Large intestine (tissue), 12 donors: ENCODE measurements at places on chromosomes 7 and 10. TPM values are rescaled to one million over a fixed set of nuclear protein-coding genes. Genes with fewer than 3 reads are reported as not detected.

GRCh38 chr7:139534966-139535651 is 11.6 kb downstream of the CLEC2L start:
- DNase-seq = no peak

- DNase-seq = no peak
These were observed 9.1 kb downstream of the BTBD16 start for GRCh38 chr10:122280156-122280555.

GRCh38 chr7:86965727-86966120 is 93.7 kb downstream of the ELAPOR2 start:
- DNase-seq = no peak

DNA sequence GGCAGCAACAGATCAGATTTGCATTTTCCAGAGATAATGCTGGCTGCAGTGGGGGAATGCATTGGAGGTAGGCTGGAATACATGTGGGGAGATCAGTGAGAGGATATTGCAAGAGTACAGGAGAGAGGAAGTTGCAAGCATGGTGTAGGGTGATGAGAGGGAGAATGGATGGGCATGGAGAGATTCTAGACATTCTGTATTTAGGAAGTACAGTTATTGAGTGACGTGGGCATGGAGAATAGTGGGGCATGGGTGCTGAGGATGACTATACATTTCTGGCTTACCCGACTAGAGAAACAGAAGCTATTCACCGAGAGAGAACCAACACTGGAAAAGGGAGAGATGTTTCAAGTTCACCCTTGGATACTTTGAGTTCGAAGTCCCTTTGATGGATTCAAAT is 116.9 kb upstream of the SVIL start:
- DNase-seq = no peak

DNA sequence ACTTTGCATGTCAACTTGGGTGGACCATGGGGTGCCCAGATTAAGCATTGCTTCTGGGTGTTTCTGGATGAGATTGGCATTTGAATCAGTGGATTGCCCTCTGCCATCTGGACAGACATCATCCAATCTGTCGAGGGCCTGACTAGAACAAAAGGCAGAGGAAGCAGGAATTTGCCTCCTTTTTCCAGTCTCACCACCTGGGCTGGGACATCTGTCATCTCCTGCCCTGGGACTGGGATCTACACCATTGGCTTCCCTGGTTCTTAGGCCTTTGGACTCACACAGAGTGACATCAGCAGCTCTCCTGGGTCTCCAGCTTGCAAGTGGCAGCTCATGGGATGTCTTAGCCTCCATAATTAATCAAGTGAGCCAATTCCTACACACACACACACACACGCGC is 10.3 kb downstream of the SLC13A4 start:
- DNase-seq = no peak

GRCh38 chr7:18235819-18236218 is 208.2 kb upstream of the PRPS1L1 start:
- DNase-seq = no peak

DNA sequence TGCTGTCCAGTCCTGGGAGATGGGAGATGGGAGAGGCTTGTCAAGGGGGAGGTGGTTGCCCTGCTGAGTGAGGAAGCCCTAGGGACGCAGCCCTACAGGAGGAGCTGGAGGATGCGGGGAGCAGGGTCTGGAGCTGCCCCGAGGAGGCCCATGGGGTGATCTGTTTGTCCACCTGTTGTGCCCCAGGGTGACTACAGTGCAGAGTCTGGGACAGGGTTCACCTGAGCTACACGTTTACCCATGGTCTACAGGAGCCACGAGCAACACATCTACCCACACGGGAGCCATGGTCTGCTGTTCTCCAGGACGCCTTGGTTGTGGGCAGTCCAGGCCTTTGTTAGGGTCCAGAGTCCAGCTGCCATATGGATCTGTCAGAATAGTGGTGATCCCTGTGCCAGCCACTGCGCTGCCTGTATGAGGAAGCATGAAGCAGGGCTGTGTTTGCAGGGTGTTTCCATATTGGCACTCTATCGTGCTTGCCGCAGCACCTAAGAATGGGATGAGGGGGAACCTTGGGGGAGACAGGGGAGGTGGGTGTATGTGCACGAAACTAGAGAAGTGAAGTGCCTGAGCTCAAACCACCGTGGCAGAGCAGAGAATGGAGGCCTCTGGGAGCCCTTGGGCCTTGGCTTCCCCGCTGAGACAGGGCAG is 23.7 kb downstream of the ZNF775 start:
- no peak for DNase-seq

DNA sequence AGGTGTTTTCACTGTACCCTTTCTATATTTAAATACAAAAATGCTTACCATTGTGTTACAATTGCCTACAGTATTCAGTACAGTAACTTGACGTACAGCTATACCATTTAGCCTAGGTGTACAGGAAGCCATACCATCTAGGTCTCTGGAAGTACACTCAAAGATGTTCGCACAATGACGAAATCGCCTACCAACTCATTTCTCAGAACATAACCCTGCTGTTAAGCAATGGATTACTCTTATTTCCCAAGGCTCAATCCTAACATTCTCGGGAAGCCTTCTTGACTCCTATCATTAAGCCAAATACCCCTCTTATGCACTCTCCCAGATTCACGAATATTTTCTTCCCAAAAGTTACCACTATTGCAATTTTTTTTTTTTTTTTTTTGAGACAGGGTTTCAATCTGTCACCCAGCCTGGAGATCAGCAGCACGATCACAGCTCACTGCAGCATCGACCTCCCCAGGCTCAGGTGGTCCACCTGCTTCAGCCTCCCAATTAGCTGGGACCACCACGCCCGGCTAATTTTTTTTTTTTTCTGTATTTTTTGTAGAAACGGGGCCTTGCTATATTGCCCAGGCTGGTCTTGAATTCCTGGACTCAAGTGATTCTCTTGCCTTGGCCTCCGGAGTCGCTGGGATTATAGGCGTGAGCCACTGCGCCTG is 1.5 kb downstream of the CWF19L1 start:
- DNase-seq = no peak

- no peak for DNase-seq
These were observed 138.1 kb upstream of the UNC5B start for GRCh38 chr10:71074176-71074755.

GRCh38 chr7:91126762-91127161 is 137.5 kb upstream of the FZD1 start:
- DNase-seq = no peak

GRCh38 chr7:140212100-140212881 is 35.5 kb upstream of the KDM7A start:
- peak; percentile 66 for DNase-seq

DNA sequence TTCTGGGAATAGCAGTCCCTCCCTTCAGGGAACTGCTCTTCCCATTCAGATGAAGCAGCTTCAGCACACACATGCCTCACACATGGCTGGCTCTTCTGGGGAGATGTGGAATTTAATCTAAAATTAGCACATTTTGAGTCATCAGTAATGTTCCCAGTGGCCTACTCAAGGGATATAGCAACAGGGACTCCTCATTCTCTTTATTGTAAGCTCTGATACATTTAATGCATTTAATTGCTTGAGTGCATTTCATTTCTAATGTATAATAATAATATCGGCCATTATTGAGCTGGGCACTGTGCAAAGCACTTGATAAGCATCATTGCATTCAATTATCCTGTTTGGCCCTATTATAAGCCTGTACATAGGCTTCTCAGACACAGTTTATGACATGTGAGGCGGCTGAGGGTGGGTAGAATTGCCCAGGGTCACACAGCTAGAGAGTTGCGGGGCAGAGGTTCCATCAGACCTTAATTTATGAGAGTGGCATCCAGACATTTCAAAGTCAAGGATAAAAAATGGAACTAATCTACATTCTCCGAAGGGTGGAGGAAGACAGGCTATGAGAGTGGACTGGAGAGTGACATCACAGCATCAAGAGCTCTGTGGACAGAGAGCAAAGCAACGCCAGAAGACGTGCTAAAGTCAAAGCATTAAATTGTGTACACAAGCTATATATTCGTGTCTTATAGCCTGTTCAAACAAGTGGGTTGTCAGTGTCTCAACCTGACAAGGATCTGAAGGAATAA is 76.8 kb downstream of the LANCL2 start:
- DNase-seq = no peak

The FEZF1 gene
- not detected for polyA plus RNA-seq

The GPR15LG gene
- 1.4 TPM for polyA plus RNA-seq

The ATOH7 gene
- 1.4 TPM for polyA plus RNA-seq

The ZPBP gene
- polyA plus RNA-seq = 0.06 TPM
